Thoracic aorta (tissue), 2 donors: ENCODE measurements at places on chromosomes 7 and 10. TPM values are rescaled to one million over a fixed set of nuclear protein-coding genes. Genes with fewer than 3 reads are reported as not detected.

Gene MAGI2
- 31.8 TPM for total RNA-seq

Gene SPDYE11
- not detected for total RNA-seq

Gene CAV1
- total RNA-seq = 194 TPM

Gene FAM25G
- total RNA-seq = not detected

Gene ANXA8L1
- not detected for total RNA-seq

Gene DLX5
- 0.92 TPM for total RNA-seq

DNA sequence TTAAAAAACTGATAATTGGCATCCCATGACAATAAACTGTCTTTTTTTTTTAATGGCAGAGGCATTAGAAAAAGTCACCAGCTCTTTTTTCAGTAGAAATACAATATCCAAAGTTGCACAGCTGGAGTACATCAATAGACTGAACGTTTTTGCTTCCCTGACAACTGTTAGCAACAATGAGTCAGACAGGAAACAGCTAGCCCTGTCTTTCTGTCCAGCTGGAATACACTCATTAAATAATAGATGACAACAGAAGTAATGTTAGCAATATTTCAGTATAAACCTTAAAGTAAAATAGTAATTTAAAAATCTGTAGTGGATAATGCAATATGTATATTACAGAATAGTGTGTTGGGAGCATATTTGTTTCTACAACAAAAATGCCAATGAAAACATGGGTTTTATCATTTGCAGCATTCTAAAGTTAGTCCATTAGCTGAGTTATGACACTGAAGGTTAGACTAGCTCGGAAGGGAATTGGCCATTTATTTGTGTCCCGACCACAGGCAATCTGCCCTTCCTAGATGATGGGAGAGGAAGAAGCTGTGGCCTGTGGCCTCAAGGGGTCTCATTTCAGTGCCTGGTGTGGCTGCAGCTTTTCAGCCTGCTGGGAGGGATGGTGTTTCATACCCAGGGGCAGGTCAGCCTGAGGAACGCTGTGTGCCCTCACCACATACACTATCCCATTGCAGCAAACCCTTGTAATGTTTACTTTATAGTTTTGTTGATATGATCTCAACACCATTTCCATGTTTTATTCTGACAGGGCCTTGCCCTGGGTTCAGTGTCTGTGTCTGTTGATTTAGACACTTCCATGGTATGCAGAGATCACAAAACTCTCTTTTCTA is 173.3 kb downstream of the SLC16A9 start:
- peak overlapping the region; percentile 39 for H3K4me3 ChIP-seq
- H3K27ac ChIP-seq = peak overlapping the region; percentile 64
- H3K4me1 ChIP-seq = peaks cover 23% of the 10 kb centered on the region
- no peak for DNase-seq
- no peaks in the 10 kb centered on the region for H3K27me3 ChIP-seq
- no peaks in the 10 kb centered on the region for H3K36me3 ChIP-seq

GRCh38 chr10:100890141-100890672 is 22.6 kb upstream of the SLF2 start:
- no peak overlapping the region for H3K27ac ChIP-seq
- no peak overlapping the region for H3K4me3 ChIP-seq
- no peaks in the 10 kb centered on the region for H3K36me3 ChIP-seq
- H3K27me3 ChIP-seq = no peaks in the 10 kb centered on the region

- H3K4me1 ChIP-seq = no peaks in the 10 kb centered on the region
- no peaks in the 10 kb centered on the region for H3K27me3 ChIP-seq
- H3K36me3 ChIP-seq = peaks cover 6% of the 10 kb centered on the region
- H3K4me3 ChIP-seq = no peak overlapping the region
- DNase-seq = no peak
- H3K27ac ChIP-seq = no peak overlapping the region
These were observed 74.2 kb downstream of the VOPP1 start for GRCh38 chr7:55498142-55498541.

- no peaks in the 10 kb centered on the region for H3K36me3 ChIP-seq
- no peak for DNase-seq
- no peak overlapping the region for H3K27ac ChIP-seq
- peaks cover 27% of the 10 kb centered on the region for H3K4me1 ChIP-seq
- no peak overlapping the region for H3K4me3 ChIP-seq
These were observed 186.2 kb upstream of the INHBA start for GRCh38 chr7:41889040-41889439.

GRCh38 chr10:6643962-6644361 is 63.9 kb upstream of the PRKCQ start:
- H3K4me1 ChIP-seq = no peaks in the 10 kb centered on the region

GRCh38 chr7:77525231-77525630 is 11.9 kb upstream of the PTPN12 start:
- H3K36me3 ChIP-seq = no peaks in the 10 kb centered on the region
- no peaks in the 10 kb centered on the region for H3K27me3 ChIP-seq
- H3K27ac ChIP-seq = no peak overlapping the region
- no peak overlapping the region for H3K4me3 ChIP-seq
- DNase-seq = no peak
- H3K4me1 ChIP-seq = no peaks in the 10 kb centered on the region

- no peaks in the 10 kb centered on the region for H3K27me3 ChIP-seq
- no peak overlapping the region for H3K27ac ChIP-seq
- no peak for DNase-seq
- no peaks in the 10 kb centered on the region for H3K36me3 ChIP-seq
- peaks cover 6% of the 10 kb centered on the region for H3K4me1 ChIP-seq
- no peak overlapping the region for H3K4me3 ChIP-seq
These were observed 251.4 kb downstream of the SDK1 start for GRCh38 chr7:3552499-3552898.

GRCh38 chr10:76428551-76429367 is 997.3 kb downstream of the LRMDA start:
- H3K27ac ChIP-seq = peak overlapping the region; percentile 81
- DNase-seq = no peak

GRCh38 chr10:122021828-122022227 is 32.9 kb downstream of the TACC2 start:
- H3K4me3 ChIP-seq = peak overlapping the region; percentile 63
- H3K36me3 ChIP-seq = no peaks in the 10 kb centered on the region
- peaks cover 12% of the 10 kb centered on the region for H3K4me1 ChIP-seq
- no peaks in the 10 kb centered on the region for H3K27me3 ChIP-seq
- H3K27ac ChIP-seq = peak overlapping the region; percentile 51

- H3K36me3 ChIP-seq = no peaks in the 10 kb centered on the region
- DNase-seq = no peak
- peak overlapping the region; percentile 12 for H3K27ac ChIP-seq
- no peak overlapping the region for H3K4me3 ChIP-seq
- no peaks in the 10 kb centered on the region for H3K27me3 ChIP-seq
These were observed 98.1 kb upstream of the AGBL3 start for GRCh38 chr7:134888141-134888740.

- no peak overlapping the region for H3K27ac ChIP-seq
- DNase-seq = no peak
- peaks cover 7% of the 10 kb centered on the region for H3K4me1 ChIP-seq
- peaks cover 17% of the 10 kb centered on the region for H3K27me3 ChIP-seq
- no peak overlapping the region for H3K4me3 ChIP-seq
These were observed 22.2 kb upstream of the PAX2 start for GRCh38 chr10:100723180-100723579.

DNA sequence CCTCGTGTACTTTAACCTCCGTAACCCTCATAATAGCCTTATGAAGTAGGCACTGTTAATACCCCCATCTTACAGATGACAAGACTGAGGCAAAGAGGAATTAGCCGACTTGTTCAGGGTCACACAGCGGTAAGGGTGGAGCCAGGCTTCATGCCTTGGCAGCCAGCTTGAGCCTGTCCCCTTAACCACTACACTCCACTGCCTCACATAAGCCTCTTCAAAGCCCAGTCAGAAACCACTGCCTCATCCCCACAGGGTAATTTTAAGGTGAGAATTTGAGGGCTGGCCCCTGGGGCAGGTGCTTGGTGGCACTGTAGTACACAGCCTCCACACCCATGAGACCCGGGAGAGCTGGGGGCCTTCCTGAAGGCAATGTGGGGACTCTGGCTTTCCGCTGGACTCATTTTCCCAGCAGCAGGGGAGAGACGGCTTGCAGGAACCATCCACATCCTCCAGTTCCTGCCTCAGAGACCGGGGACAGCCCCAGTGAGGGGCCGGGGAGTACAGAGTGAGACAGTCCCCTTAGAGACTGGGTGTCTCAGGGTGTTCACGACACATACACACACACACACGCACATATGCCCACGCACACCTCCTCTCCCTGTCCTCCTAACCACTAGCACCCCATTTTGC is 7.6 kb upstream of the C10orf105 start:
- peaks cover 14% of the 10 kb centered on the region for H3K4me1 ChIP-seq
- no peaks in the 10 kb centered on the region for H3K27me3 ChIP-seq
- no peaks in the 10 kb centered on the region for H3K36me3 ChIP-seq
- no peak overlapping the region for H3K27ac ChIP-seq

DNA sequence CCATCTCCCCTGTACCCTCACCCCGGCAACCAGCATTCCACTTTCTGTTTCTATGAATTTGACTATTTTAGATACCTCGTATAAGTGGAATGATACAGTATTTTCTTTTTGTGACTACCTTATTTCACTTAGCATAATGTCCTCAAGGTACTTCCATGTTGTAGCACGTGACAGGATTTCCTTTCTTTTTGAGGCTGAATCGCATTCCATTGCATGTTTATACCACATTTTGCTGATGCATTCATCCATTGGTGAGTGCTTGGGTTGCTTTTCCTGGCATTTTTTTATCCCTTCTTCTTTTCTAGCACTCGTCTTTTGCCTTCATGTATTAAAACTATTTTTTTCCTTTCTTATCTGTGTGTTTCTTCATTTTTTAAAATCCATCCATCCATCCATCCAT is 22.3 kb upstream of the EXOC6 start:
- peaks cover 10% of the 10 kb centered on the region for H3K4me1 ChIP-seq
- H3K27ac ChIP-seq = no peak overlapping the region
- DNase-seq = no peak
- no peaks in the 10 kb centered on the region for H3K27me3 ChIP-seq

DNA sequence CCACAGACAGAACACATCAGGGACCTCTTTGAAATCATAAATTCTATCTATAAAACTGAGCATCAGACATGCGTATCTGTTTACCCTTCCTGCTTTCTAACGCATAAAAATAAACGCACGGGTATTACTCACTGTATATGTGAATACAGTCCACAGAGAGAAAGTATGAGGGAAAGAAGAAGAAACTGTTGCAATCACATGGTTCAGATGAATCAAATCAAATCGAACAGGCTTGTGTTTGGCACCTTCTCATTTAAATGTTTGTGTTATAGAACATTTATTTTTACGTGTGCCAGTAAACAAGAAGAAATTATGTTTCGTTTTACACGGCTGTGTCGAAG is 322.0 kb downstream of the FRMD4A start:
- peaks cover 25% of the 10 kb centered on the region for H3K4me1 ChIP-seq
- peak overlapping the region; percentile 68 for H3K4me3 ChIP-seq
- no peak for DNase-seq
- no peaks in the 10 kb centered on the region for H3K36me3 ChIP-seq

- no peaks in the 10 kb centered on the region for H3K36me3 ChIP-seq
- no peaks in the 10 kb centered on the region for H3K27me3 ChIP-seq
- H3K27ac ChIP-seq = no peak overlapping the region
These were observed 3.1 kb upstream of the ZNF12 start for GRCh38 chr7:6709808-6710207.

DNA sequence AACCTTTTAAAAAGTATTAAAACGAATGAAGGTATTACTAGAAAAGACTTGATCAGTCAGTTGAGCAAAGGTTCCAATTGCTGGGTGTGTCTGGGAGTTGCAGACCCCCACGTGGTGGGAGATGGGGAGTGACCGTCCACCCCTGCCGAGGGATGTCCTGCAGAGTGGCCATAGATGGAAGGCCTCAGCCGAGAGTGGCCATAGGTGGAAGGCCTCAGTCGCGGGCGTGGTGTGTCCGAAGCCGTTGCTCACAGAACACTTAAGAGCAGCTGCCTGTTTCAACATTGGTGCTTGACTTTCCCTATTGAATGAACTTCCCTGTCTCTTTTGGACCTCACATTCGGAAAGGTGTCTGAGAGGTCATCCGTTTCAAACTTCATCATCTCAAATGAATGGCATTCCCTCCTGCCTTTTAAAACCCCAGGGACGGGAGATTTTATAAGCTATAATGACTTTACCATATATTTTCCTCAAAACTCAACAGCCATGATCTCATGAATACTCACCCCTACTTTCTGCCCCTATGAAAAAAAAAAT is 69.4 kb downstream of the CAMK1D start:
- H3K4me3 ChIP-seq = no peak overlapping the region
- no peak overlapping the region for H3K27ac ChIP-seq
- DNase-seq = no peak
- no peaks in the 10 kb centered on the region for H3K27me3 ChIP-seq
- peaks cover 18% of the 10 kb centered on the region for H3K4me1 ChIP-seq

- H3K27me3 ChIP-seq = no peaks in the 10 kb centered on the region
- no peak overlapping the region for H3K4me3 ChIP-seq
- no peak overlapping the region for H3K27ac ChIP-seq
- no peaks in the 10 kb centered on the region for H3K36me3 ChIP-seq
These were observed 106.4 kb upstream of the IMMP2L start for GRCh38 chr7:111668711-111669110.

GRCh38 chr10:117318909-117319308 is 56.3 kb downstream of the PDZD8 start:
- H3K27ac ChIP-seq = no peak overlapping the region
- H3K36me3 ChIP-seq = no peaks in the 10 kb centered on the region
- H3K4me3 ChIP-seq = no peak overlapping the region
- no peaks in the 10 kb centered on the region for H3K27me3 ChIP-seq
- no peak for DNase-seq

DNA sequence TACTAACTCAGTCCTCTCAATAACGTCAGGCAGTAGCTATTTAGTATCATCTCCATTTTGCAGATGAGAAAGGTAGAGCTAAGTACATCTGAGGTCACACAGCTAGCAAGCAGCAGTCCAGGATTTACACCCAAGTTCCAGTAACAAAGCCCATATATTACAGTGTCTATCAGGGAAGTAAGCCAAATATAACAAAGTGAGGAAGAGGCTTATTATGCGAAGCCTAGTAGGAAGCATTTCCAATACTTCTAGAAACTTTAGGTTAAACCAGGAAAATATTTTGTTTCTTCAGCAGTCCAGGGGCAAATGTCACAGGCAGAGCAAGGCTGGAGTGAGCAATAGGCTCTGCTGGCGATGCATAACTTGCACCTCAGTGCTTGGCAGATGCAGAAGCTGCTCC is 53.9 kb downstream of the NOC3L start:
- no peak overlapping the region for H3K4me3 ChIP-seq
- no peaks in the 10 kb centered on the region for H3K27me3 ChIP-seq
- no peak for DNase-seq
- peaks cover 3% of the 10 kb centered on the region for H3K36me3 ChIP-seq
- no peak overlapping the region for H3K27ac ChIP-seq

DNA sequence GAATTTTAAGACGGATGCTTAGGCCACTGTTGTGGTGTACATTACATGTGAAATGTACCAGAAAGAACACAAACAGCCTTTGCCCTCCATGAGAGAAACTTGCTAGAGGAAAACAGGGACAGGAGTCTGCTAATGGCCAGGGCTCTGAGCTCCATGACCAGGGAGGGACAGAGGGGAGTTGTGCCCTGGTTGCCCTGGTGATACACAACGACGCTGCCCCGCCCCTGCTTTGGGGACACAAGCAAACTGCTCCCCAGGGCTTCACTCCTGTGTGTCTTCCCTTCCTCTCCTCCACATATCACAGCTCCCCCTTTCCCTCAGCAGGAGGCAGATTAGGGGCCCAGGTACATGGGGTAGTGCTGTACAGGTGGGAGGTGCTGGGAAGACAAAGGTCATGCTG is 36.2 kb downstream of the AMPH start:
- no peaks in the 10 kb centered on the region for H3K36me3 ChIP-seq
- no peaks in the 10 kb centered on the region for H3K4me1 ChIP-seq
- H3K4me3 ChIP-seq = no peak overlapping the region
- no peaks in the 10 kb centered on the region for H3K27me3 ChIP-seq
